ENCODE measurements at places on chromosomes 6 and 20.

GRCh38 chr20:956330-956951 is 40.3 kb upstream of the ANGPT4 start:
- DNase-seq: peak; percentile 74

GRCh38 chr6:72905705-72906478 is 284.0 kb downstream of the KCNQ5 start:
- DNase-seq: no peak

DNA sequence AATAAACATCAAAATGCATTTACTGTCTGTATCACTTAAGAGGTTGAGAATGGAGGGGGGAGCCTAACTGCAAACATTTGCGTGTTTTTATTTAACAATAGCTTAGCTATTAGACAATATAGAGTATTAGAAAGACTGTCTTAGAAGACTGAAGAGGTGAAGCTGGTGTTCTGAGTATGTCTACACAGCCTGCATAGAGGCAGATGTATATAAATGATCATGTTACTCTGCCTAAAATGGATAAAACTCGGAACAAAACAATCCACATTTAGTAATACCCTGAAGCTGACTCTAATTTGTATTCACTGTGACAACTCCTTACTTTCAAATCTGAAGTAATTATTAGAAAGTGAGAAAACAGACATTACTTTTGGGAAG is 181.9 kb downstream of the GMPR start:
- DNase-seq: no peak

GRCh38 chr20:61969806-61970205 is 95.9 kb downstream of the TAF4 start:
- DNase-seq: no peak

GRCh38 chr6:113556775-113557174 is 300.4 kb upstream of the MARCKS start:
- no peak for DNase-seq

DNA sequence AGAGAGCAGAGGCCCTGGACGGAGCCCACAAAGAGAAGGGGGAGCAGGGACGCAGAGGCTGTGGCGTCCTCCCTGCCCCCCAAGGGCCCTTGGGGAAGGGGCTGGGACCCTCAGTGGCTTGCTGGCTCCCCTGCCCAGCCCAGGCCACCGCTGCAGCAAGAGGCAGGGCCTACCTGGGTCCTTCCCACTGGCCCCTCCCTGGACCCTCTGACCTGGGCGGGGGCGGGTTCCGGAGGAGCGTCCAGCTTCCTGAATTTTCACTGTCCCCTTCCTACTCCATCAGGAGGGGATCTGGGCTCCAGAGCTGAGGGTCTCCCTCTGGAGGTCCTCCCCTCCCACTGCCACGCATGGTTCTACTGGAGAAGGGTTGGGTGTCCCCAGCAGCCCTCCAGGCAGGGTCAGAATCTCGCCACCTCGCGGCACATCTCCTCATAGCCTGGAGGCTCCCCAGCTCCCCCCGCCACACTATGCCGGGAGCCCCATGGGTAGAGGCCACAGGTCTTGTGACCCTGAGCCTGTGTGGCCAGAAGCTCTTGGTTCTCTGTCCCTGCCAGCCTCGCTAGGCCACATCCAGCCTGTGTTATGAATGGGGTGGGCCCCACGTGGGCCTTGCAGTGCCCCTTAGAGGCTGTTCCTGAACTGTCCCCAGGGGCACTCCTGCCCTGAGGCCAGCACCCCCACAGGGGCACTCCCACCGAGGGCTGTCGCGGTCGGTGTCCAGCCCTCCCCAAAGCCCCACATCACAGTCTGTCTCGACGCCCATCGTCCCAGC is 1.0 kb upstream of the SOX18 start:
- DNase-seq: no peak

DNA sequence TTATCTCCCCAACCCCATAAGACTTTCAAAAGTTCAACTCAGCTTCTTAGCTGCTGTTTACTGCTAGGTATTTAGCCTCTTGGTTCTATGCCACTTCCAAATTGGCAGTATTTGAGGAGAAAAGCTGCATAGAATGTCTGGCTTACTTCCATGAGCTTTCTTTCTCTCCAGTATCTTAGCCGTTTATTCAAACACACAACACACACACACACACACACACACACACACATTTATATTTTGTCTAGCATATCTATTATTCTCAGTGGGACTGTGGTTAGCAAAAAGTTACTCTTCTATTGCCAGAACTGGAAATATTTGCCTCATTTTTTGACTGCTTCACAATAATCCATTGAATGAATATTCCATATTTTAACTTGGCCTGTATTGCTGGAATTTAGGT is 634.2 kb upstream of the IMPG1 start:
- no peak for DNase-seq

Data from hematopoietic multipotent progenitor cell treated with erythropoietin and hydrocortisone succinate and interleukin-3 and kit ligand, for 15 days (in vitro differentiated cells).